Stimulated activated CD8-positive, alpha-beta memory T cell treated with anti-CD3 and anti-CD28 coated beads, Interleukin-7, amount 100 ng/mL, for 1 hour (primary cell): ENCODE measurements at places on chromosomes 1 and 21.

GRCh38 chr1:89809556-89809955 is 11.3 kb upstream of the LRRC8D start:
- DNase-seq: no peak

DNA sequence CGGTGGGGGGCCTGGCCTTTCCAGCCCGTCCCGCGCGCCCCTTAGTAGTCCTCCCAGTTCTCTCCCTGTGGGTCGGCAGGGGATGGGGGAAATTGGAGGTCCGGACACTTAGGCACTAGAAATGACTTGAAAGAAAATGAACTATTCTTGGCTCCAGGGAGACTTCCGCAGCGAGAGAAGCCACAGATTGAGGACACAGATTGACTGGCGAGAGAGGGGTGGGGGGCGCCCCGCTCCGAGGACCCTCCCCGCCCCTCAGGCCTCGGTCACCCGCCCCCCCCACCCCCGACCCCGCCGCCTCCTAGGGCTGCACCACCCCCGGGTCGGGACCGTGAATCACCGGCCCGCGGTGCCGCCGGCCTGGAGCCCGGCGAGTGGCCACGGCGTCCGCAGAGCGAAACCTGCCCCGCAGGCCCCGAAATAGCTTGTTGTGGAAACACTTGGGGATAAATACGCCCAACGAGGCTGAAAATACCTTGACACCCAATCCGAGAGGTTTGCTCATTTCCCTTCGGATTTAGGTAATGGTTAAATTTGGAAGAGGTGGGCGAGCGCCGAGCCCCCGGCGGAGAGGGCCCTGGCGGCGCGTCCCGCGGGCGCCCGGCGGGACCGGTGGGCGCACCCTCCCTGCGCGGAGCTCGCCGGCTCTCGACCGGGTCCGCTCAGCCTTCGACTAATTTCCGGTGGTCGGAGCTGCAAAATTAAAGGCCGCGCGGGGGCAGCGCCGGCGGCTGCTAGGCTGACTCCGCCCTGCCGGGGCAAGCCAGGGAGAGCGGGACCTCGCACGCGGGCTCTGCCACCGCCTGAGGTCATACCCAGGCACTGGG is at the start of gene GFI1:
GFI1 (minus strand) TSS at position 675 of the 827 bp plus-strand sequence. CDS start 3,438 bp downstream, outside the sequence.
- DNase-seq: peak; percentile 26

- no peak for DNase-seq
Measured at GRCh38 chr1:36880155-36881067, 153.9 kb downstream of the GRIK3 start.

GRCh38 chr1:27284425-27285273 is 37.3 kb upstream of the TMEM222 start:
- peak; percentile 72 for DNase-seq

DNA sequence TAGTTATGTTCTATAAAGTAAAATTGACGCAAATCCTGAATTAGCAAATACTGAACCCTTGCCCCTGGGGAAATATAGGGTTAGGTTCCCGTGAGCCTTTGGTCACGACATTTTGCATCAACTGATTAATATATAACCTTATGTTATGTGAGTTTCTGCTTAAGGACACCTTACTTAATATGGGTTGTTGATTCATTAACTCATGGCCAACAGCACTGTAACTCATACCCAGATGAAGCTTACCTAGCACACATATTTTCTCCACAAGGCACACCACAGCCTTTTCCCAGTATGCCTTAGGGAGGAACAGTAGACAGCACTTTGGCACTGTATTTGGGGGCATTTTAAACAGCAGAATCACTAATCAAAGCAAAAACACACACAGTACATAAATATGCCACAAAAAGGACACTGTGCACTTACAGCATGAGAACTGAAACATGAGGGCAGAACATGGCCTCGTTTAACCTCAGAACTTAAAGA is 15.1 kb downstream of the INAVA start:
- DNase-seq: no peak

GRCh38 chr1:33517596-33518250 is 45.3 kb downstream of the ZSCAN20 start:
- DNase-seq: no peak

DNA sequence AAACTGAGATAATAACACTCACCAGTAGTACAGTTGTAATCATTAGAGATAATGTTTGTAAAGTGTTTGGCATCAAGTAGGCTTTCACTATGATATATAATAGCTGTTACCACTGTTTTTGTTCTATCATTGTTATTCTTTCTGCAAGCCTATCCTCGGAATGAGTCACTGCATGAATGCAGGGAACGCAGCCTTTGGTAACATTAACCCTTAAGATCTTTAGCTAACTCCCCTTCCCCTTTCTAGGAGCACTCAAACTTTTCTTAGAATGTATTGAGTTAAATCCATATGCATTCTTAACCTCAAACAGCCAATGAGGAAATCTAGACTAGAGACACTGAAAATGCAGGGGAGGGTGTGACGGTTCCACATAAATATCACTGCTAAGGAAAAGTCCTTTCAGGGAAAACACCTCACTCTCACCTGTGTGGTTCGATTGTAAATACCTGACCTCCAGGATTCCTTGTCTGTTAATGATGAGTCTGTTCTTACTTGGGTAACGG is 467.3 kb downstream of the SETD4 start:
- no peak for DNase-seq

- no peak for DNase-seq
Measured at GRCh38 chr1:45848097-45848496, 44.7 kb downstream of the MAST2 start.

DNA sequence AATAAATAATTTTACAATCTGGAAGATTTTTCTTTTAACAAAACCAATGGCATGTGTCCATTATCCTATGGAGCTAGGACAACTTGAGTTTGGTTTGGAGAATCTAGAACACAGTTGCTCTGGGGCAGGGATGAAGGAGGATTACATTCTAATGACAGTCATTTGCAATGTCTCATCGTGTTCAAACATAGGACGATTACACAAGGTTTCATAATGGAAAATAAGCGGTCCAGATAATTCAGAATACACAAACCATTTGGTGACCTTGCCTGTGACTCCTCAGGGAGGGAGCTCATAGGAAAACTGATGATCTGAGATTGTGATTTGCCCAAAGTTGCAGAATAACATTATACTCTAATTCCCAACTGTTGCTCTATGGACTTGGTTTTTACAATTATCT is 27.6 kb upstream of the RGL1 start:
- DNase-seq: no peak

DNA sequence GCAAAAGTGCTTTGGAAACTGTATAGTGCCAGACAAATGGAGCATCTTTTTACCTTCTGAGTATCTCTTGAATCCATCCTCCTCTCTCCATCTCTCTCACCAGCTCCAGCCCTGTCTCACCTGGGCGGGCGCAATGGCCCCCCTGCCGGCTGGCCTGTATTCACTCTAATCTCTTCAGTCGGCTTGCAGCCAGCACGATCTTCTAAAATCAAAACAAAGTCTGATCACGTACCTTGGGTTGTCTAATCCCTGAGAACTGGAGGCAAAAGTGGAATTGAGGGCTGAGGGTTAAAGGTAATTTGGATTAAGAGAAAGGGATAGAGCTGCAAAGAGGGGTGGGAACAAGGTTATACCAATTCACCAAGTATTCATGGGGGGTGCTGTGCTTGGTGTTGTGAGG is 46.0 kb upstream of the LRRN2 start:
- DNase-seq: no peak

- DNase-seq: peak; percentile 47
Measured at GRCh38 chr1:160830321-160831153, 32.1 kb downstream of the CD244 start.

DNA sequence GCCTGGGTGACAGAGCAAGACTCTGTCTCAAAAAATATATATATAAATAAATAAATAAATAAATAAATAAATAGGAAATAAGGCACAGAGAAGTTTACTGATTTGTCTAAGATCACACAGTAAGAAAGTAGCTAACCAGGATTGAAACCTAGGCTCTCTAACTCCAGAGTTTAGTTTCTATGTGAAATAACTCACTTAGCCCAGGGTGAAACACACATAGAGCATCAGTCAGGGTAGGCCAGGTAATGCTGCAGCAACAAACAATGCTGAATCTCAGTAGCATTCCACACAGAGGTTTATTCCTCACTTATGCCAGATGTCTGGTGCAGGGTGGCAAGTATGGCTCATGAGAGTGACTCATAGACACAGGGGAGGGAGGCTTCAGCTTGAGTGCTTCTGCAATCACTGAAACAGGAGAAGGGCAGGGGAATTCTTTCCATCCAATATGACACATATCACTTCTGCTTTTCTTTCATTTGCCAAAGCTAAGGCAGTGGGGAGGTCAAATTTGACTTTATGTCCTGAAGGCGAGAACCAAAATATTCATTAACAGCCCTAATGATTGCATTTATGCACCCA is 37.1 kb upstream of the KANK4 start:
- no peak for DNase-seq

DNA sequence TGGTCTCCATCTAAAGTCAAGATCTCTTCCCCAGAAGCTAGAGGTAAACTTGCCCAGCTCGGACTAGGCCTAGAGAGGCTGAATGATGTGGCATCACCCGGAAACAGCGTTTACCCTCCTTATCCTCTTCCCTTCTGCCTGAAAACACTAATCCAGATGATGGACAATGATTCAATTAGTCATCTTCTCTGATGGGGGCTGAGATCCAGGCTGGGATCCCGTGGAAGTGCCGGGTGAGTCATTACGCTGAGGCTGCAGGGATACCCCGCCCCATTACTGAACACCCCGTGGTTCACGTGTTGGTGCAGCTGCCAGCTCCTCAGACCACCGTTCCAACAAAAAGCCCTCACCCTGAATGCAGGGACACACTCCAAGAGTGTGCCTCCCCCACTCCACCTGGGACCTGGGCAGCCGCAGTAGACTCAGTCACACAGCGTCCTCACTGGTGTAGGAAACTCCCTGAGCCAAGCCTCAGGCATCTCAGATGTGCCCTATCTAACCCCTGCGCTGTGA is 2.0 kb downstream of the S100A6 start:
- no peak for DNase-seq

GRCh38 chr1:196063952-196064351 is 544.3 kb downstream of the KCNT2 start:
- no peak for DNase-seq

DNA sequence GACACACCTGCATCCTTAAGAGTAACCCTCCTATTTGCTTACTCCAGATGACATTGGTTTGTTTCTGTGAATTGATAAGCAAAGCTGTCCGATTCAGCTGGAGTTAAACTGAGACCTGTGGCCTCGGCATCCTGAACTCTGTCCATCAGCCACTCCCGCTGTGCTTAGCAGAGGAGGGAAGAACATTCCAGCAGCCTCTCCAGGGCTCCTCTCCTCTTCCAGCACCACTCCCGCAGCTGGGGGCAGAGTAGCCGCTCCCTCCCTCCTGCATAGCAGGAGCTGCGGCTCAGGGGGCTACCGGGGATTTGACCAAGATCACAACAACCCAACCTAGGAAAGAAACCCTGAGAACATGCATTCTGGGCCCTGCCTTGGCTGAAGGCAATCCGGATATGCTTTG is 8.8 kb downstream of the LRRC38 start:
- no peak for DNase-seq

DNA sequence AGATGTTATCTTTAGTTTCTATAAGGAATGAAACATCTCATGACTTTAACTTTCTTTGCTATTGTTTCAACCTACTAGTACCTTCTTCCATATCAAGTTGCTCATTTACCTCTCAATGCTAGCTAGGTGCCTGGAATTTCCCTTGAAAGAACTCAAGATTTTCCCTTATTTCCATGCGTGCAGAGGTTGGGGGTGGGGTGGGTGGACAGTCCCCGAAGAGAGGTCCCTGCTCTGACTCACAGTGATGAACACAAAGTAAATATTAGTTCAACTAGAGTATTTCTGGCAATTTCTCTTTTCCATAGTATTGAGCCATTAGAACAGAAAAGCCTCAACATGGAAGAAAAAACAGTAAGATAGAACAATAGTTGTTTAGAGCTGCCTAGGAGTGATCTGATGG is 239.0 kb upstream of the ZP4 start:
- DNase-seq: no peak

DNA sequence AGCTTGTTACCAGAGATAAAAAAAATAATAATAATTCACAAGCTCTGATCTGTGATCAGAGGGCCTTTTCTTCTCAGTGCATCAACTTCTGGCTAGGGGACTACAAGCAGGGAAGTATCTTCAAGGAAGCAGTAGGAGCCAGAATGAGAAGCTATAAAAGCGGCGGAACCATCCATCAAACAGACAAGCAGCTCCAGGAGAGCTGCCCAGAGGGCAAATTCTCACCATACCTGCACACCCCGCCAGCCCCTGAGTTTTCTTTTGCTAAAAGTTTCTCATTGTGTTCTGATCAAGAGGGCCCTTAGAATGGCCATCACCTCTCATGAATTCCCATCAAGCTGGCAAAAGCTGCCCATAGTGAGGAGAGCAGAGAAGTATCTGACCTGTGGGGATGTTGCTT is 99.4 kb downstream of the SMYD2 start:
- no peak for DNase-seq

- no peak for DNase-seq
Measured at GRCh38 chr1:117136749-117137148, 15.2 kb upstream of the TRIM45 start.

DNA sequence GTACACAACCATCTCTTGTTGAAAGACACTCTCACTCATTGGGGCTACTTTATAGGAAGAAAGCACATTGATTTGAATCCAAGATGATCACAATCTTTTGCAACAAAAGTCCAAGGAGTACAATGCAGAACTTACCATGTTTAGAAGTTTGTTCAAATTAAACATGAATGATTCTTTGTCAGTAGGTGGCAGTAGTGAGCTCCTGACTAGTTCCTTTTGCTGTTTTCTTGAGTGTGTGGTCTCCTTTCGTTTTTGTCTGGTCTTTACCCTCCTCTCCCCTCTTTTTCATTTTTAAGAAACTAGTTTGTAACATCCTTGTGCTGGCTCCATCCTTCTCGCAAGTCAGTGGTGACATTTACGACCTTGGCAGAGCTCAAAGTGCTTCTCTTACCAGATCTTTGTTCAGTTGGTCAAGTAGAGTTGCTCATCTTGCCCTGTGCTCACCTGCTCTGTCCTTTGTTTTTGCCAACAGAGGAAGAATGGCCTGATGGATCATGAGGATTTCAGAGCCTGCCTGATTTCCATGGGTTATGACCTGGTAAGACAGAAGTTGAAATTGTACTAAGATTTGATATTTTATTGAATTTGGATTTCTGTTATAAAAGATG is 35.7 kb upstream of the MTR start:
- no peak for DNase-seq

DNA sequence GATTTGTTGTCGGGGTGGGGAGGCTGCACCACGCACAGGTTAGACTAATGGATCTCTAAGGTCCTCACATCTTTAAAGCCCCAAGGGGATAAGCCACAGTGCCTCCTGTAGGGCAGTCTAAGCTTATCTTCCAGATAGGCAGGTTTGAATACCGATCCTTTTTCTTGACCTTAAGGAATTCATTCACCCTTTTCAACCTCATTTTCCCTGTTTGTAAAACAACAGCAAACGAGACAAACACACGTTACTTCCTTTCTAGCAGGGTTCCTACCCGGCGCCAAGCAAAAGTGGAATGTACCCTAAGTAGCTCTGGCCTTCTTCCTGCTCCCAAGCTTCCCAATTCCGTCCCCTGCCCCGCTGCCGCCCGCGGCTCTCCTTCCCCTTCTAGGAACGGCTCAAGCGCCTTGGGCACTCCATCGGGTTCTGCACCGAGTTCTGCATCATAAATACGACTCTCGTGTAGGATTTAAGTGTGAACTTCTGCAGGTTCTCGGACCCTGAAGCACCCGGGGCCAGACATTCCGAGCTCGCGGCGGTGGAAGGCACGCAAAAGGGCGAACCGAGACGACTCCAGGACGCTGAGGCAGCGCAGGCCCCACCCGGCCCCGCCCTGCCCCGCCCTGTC is 548 bp upstream of the CDC20 start:
- no peak for DNase-seq

GRCh38 chr1:234527346-234527745 is 48.4 kb upstream of the TARBP1 start:
- DNase-seq: no peak

- DNase-seq: no peak
Measured at GRCh38 chr1:23354245-23354644, 10.2 kb upstream of the HNRNPR start.
